ENCODE measurements at places on chromosomes 2 and 18.

- DNase-seq: no peak
These were observed 17.6 kb upstream of the CHST9 start for GRCh38 chr18:27202741-27203140.

DNA sequence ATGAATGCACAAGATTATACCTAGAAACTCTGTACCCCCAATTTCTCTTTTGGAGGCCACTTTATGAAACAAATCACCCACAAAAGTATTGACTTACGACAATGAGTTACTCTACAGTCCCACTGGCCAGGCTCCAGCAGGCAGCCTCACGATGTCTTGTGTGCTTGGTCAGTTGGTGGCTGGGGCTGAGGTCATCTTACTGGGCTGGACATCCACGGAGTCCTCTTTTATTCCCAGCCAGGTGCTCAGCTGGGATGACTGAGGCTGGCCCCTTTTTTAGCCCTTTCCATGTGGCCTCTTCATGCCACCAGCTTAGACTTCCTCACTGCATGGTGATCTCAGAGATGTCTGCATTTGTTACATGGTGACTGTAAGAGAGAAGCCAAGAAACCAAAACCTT, 8.9 kb upstream of the ID2 start:
- no peak for DNase-seq

DNA sequence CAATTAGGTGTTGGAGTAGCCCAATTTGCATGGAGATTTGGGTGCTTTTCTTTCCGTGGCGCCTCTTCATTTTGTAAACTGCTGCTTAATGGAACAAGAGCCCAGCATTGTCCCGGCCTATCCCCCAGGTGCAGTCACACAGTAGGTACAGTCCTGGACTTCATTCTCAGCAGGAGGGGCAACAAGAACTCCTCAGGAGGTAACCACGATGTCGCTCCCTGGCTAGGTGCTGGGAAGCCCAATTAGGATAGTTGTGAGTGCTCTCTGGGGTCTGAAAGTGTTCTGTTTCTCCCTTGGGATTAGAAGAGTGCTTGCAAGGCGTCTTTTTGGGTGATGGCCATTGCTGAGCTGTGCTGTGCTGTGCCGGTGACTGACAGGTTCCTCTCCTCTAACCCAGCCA, 53.8 kb downstream of the CABLES1 start:
- DNase-seq: no peak

GRCh38 chr2:159744363-159744762, 32.1 kb downstream of the MARCHF7 start:
- no peak for DNase-seq

- DNase-seq: no peak
These were observed 292.5 kb downstream of the ALK start for GRCh38 chr2:29628862-29629261.

- DNase-seq: no peak
These were observed 14.8 kb downstream of the STRN start for GRCh38 chr2:36951574-36951973.

DNA sequence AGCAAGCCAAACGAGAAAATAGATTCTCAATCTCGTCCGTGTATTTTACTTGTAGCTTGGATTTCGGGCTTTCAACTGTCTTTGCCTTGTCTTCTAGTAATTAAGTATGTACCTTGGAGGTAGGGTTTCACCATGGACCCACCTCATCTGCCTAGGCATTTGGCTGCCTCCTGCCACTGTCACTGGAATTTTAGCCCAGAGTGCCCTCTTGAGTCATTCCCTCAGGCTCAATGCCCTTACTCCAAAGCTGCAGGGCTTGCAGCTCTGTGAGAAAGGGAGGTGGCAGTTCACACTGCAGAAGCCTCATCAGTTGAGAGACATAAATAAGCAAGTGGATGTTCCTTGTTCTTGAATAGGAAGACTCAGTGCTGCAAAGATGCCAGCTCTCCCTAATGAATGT, 89.6 kb downstream of the VSNL1 start:
- no peak for DNase-seq

DNA sequence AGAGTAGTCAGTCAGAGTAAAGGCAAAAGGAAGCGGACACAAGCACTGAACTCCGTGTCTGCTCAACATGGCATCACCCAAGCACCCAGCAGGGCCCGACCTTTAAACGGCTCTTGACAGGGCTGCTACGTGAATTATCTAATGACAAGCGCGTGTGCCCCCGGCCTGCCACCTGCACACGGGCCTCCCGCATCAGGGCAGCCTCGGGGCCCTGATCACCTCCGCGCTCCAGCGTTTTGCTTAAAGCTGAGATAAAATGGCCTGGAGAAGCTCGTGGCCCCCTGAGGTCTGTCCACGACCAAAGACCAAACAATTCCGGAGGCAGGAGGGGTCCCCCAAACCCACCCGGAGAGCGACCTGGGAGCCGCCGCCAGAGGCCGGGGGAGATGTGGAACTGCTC, 376 bp downstream of the NDUFA10 start:
- peak; percentile 19 for DNase-seq

DNA sequence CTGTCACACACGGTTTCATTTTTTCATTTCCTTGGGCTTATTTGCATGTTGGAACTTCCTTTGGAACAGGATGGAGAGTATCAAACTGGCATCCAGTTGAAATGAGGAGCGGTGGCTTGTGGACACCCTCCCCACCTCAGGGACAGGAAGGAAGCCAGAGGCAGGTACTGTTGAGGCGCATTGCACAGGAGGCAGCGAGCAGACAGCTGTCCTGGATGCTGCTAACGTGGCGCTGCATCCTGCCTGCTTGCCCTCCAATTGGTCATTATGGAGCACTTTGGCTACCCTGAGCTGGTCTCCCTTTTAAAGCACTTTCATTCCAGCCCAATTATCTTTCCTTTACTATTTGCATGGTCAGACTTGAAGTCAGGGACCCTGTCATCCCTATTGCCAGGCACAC, 80.7 kb upstream of the ITGA4 start:
- no peak for DNase-seq

GRCh38 chr2:98448441-98449145, 3.9 kb downstream of the INPP4A start:
- no peak for DNase-seq

- no peak for DNase-seq
These were observed 1098.0 kb upstream of the ZEB2 start for GRCh38 chr2:145617906-145618305.

GRCh38 chr2:65754219-65754618, 321.8 kb upstream of the SPRED2 start:
- DNase-seq: no peak

DNA sequence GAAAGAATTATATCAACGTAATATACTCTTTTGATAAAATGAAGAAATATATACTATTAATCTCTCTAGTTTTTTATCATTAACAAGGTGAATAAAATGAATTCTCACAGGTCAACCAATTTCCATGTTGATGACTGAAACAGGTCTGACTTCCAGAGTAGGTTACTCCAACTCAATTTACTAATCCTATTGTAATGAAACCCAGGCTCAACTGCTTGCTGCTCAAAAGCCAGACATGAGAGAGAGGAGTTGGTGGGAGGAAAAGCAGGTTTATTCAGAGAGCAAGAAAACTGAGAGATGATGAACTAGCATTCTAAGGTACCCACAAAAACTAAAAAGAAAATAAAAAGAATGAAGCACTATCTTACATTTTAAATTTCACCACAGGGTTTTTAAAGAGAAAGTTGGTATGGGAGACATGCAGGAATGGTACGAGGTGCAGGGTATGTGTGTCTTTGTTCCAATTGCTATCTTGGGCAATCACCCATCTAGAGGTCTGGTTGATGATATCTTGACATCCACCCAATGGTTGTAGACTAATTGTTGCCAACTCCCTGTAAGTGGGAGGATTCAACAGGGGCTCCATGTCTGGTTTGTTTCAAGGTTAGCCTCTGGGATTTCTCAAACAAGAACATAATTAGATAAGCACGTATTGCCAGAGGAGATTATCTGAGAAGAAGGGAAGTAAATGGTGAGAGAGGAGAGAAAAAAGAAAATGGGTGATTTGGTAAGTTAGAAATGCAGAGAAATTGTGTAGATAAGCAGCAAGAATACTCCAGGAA, 471.4 kb upstream of the REG3G start:
- no peak for DNase-seq

DNA sequence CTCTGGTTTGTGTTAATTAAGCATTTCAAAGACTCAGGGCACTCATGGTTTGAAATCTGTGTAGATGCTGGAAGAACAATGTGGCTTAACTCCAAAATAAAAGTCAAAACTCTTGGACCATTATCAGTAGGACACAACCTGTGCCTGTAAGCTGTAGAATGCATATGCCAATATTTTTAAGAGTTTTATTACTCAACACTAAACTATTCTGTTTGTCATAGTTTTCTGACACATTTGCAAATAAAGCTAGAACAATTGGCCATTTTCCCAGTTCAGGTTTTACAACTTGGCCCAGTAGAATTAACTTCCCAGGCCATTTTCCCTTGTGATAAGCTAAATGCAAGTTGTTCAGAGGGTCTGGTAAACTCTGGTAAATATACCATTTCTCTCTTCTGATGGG, 713.1 kb downstream of the CBLN2 start:
- DNase-seq: no peak

- no peak for DNase-seq
These were observed 141.0 kb downstream of the ARL4C start for GRCh38 chr2:234355808-234356365.

DNA sequence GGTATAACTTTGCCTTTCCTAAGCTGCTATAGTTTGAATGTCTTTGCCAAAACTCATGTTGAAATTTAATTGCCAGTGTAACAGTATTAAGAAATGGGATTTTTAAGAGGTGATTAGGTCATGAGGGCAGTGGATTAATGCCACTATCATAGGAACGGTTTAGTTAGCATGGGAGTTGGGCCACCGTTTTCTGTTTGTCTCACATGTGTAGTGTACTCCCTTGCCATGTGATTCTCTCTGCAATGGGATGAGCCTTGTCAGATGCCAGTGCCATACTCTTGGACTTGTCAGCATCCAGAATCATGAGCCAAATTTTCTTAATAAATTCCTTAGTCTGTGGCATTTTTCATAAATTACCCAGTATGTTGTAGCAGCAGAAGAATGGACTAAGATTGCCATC, 388.9 kb upstream of the RGPD4 start:
- no peak for DNase-seq

- no peak for DNase-seq
These were observed 601.0 kb upstream of the SLC39A10 start for GRCh38 chr2:195055996-195056395.

DNA sequence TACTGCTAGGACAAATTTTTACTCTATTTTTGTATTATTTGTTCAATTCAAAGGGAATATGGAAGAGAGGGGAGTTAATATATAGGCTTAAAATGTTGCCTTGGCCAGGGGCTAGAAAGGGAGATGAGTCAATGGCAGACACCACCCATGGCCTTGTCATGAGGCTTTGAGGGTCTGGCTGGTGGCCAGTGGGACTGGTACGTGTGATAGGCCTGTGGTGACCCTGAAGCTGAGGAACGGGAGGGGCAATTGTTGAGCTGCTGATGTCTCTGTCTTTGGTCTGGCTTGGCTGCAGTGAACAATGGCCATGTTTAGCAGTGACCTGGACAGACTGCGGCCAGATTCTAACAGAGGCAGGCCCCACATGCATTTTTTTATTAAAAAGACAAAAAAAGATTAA, 18.5 kb downstream of the GKN1 start:
- no peak for DNase-seq

- DNase-seq: no peak
These were observed 60.5 kb upstream of the LGALSL start for GRCh38 chr2:64393383-64394010.

DNA sequence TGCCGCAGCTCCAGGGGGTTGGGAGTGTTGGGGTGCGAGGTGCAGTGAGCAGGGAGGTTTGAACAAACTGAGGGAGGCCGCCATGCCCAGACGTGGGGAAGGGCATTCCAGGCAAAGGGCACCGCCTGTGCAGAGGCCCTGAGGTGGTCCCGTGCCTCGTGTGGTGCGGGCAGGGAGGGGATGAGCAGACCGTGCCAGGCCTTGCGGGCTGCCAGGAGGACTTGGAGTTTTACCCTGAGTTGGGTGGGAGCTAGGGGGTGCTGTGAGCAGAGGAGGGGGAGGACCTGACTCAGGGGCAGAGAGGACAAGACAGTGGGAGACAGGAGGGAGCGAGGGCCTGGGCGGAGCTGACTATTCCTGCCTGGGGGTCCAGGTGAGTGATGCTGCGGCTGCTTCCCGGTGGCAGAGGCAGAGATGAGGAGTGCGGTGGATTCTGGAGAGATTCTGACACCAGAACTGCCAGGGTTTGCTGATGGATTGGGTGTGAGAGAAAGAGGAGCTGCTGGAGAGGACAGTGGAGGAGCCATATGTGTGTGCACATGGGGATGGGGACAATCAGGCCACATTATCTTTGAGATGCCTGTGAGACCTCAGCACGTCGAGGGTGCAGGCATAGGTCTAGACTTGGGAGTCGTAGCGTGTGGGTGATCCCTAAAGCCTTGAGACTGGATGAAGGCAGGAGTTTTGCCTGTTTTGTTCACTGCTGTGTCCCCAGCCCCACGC, 23.4 kb downstream of the ZAP70 start:
- DNase-seq: no peak

DNA sequence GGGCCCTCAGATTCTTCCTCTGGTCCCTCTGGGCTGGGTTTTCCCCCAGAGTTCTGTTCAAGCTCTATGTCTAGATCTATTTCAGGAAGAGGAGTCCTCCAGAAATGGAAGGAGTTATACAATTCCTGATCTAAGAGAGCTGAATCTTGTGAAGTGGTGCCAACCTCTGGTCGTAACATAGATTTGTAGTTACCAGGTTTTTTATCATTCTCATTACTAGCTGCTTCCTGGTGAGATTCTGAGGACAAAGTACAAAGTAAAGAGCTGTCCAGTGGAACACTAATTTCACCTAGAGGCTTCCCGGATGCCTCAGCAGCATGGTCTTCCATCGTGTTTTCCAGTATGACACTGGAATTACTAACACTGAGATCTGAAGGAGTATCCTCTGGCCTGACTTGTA, 44.1 kb downstream of the PPP4R1 start:
- no peak for DNase-seq

DNA sequence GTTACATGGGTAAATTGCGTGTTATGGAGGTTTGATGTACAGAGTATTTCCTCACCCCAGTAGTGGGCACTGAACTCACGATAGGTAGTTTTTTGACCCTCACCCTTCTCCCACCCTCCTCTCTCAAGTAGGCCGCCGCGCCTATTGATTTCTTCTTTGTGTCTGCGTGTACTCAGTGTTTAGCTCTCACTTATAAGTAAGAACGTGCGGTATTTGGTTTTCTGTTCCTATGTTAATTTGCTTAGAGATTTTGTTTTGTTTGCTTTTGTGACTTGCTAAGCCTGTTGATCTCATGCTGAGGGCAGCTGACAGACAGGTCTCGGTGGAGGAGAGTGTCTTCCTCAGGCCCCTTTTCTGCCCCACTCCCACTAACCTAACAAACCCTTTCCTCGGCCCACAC, 36.2 kb downstream of the ACOXL start:
- no peak for DNase-seq

GRCh38 chr2:3314626-3315025, 63.0 kb downstream of the EIPR1 start:
- DNase-seq: no peak

GRCh38 chr2:40317761-40318160, 134.1 kb downstream of the SLC8A1 start:
- no peak for DNase-seq

- DNase-seq: no peak
These were observed 173.3 kb downstream of the DCDC2C start for GRCh38 chr2:3876685-3877084.

Measured in nucleus accumbens (tissue), 56 donors.